ENCODE measurements at places on chromosomes 7 and 10.

DNA sequence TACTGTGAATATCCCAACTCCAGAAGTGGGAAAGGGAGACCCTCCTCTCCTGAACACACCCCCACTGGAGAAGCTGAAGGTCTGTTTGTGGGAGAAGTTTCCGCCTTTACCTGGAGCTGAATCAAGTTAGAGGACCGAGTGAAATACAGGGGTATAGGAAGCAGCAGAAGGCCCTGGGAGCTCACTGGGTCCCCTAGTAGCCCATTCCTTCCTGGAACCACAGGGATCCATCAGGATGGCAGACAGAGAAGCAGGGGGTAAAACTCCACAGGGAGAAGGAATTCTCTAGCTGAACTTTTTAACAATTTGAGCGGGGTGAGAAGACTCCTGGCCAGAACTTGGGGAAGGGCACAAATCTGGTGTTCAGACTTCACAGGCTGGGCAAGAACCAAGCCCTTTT lies 275.8 kb downstream of the GRID1 start:
- DNase-seq, result no peak

GRCh38 chr10:103897241-103897774 lies 20.7 kb downstream of the STN1 start:
- DNase-seq, result no peak

GRCh38 chr10:116272440-116273283 lies at the start of gene GFRA1:
Gene GFRA1, minus strand, starts transcription at chr10:116273206. Its CDS starts 1,177 bp downstream, at chr10:116272029.
- DNase-seq, result no peak

DNA sequence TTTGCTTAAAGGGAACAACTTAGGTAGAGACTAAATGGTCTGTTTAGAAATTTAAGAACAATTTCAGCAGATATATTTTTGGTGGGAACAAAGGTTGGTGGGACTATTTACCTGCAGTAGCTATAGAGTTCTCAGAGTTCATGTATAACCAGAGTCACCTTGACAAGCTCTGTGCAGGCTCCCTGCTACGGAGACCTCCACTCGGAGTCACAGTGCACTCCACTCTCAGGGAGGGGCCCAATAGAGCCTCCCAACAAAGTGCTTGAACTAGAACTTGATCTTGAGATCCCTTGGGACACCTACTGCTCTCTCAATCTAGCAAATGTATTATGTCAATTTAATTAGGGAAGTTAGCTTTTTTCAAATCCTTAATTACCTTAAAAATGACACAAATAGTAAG lies 2.3 kb downstream of the MYPN start:
- DNase-seq, result no peak

DNA sequence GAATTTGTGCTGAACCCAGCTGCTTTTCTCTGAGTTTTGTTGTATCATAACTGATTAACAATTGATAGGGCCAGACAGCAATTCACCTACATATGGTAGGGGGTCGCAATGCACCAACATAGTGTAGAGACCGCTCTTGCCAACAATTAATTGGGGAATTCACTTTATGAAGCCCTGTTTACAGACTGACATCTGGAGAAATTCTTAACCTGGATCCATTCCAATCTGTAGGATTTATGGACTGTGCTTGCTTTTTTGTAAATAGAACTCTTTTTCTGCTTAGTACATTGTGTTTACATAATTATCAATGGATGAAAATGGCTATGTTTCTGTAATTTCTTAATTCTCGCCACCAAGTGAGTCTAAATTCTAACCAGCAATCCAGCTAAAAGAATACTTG lies 311.7 kb upstream of the BMPER start:
- no peak for DNase-seq

GRCh38 chr7:143382126-143382790 lies 1.1 kb downstream of the ZYX start:
- no peak for DNase-seq

DNA sequence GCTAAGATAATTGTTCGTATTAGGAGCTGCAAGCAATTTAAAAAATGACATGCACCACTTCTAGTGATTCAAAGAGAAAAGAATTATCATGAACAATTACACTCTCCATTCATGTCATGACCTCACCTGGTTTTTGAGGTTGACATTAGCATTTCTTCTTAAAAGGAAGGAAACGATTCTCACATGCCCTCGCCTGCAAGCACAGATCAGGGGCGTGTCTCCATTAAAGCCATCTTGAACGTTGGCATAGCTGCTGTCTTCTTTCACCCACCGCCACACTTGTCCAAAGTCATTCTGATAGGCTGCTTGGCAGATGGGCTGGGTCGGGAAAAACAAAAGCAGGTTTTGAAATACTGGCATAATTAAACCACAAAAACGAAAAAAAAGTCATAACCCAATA lies 19.9 kb downstream of the ANKRD22 start:
- no peak for DNase-seq

- no peak for DNase-seq
Observed at GRCh38 chr7:99551334-99551733, 580 bp downstream of the FAM200A start.

DNA sequence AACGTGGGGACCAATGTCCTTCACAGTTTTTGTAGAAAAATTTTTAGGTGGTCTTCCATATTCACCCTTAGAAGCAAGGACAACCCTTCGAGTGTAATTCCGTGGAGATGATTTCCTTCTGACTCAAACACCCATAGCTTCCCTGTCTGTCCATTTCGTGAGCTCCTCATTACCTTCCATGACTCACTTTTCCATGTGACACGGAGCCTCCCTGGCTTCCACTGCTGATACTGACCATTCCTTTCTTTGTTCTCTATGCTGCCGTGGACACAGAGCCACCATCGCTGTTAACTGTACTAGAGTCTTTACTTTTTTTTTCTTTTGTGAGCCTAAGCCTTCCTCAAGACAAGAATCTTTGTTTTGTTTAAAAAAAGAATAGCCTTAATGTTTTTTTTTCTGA lies 12.5 kb upstream of the ARMS2 start:
- no peak for DNase-seq

- DNase-seq, result no peak
Observed at GRCh38 chr7:34191162-34191561, 285.8 kb downstream of the BMPER start.

- DNase-seq, result peak; percentile 99
Observed at GRCh38 chr7:96547371-96547811, 162.3 kb downstream of the SEM1 start.

GRCh38 chr7:40709062-40709964 lies 574.5 kb downstream of the SUGCT start:
- no peak for DNase-seq

- no peak for DNase-seq
Observed at GRCh38 chr10:70583669-70584037, 18.9 kb downstream of the PRF1 start.

- DNase-seq, result no peak
Observed at GRCh38 chr10:80187465-80188409, 17.6 kb downstream of the ANXA11 start.

Data from NCI-H1417 treated with DMSO at 0.1 percent for 48 hours (cell line).